Fibroblast of skin of left biceps (primary cell): ENCODE measurements at places on chromosomes 12 and 14.

DNA sequence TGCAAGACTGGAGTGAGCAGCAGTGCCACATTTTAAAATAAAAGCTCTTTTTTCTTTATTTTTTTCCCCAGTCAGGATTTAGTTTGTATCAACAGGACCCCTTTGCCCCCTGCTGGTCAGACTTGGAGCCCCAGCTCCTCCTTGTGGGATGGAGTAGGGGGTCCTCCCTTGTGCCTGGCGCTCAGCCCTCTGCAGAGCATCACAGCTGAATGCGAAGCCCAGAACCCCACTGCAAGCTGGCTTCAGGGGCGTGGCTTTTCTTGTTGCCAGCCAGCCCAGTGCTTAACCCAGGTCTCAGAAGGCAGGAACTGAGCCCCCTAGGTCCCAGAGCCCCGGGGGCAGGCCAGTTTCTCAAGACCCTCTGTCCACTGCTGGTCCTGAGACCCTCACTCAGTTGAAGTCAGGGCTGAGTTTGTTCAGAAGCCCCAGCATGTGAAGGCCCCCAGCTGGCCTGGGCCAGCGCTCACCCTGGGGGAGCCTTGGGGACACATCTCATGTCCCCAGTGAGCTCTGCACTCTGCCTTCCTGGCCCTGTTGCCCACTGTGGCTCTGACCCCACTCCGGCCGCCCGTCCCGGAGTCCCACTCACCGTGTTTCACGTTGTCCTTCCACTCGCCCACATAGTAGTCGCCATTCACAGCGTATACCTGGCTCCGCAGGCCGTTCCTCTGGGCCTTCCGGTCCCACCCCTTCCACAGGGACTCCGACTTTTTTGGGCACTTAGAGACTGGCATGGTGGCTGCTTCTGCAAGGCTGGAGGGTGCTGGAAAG lies 519 bp downstream of the MORN3 start:
- no peak for DNase-seq

- DNase-seq: no peak
These were observed 439.8 kb upstream of the OR4E1 start for GRCh38 chr14:22113401-22113800.

DNA sequence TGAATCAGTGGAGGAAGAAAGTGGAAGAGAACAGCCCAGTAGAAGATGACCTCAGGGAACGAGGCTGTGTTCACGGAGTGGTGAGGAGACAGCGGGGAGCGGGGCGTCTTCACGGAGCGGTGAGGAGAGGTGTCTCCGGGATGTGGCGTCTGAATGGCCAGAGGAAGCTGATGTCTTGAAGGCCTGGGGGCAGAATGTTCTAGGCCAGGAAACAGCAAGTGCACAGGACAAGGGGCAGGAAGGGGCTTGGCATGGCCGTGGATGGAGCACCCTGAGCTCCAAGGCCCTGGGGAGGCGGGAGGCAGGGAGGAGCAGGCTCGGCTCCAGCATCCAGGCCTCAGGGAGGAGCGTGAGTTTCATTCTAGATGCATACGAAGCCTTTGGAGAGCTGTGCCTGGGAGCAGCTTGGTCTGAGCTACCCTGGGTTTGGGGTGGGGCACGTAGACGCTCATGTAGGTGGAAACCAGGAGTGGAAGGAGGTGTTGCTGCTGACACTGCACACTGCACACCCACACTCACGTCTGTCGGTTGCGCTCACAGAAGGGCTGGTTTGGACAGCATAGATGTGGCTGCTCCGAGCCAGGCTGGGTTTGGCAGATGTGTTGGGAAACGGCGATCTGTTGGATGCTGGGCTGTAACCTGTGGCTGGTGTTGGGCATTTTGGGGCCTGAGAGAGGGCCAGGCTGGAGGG lies 131.6 kb downstream of the ADGRD1 start:
- no peak for DNase-seq

DNA sequence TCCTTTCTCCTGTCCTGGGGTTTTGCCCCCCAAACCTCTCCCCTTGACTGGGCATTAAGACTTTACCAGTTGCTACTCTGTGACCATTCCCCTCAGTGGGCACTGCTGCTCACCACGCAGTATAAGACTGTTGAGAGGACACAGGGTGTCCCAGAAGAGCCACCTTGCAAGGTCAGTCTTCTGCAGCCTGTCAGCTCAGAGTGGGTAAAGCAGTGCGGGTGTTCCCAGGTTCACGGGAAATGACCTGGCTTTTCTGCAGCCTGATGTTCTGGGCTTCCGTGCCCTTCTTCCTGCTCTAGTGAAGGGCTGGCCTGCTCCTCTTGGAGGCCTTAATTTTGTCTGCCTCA lies 34.2 kb downstream of the KCNA1 start:
- DNase-seq: no peak

- DNase-seq: no peak
These were observed 455.0 kb upstream of the TMPO start for GRCh38 chr12:98060411-98060810.

- no peak for DNase-seq
These were observed 27.3 kb upstream of the OSBPL8 start for GRCh38 chr12:76586764-76587395.

DNA sequence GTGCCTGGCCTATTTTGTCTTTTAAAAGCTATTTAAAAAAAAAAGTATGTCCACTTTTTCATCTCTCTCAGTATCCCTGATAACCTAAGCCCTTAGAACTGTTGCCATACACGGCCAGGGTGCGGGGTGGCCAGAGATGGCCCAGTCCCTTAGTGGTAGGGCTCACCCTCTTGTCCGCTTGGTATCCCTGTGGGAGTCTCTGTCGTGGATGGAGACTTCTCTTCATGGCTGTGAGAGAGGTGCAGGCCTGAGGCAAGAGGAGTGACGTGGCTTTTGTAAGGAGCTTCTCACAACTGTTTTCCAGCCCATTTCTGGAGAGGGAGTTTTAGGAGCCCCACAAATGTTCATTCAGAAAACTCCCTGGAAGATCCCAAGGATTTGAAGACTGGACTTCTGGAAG lies 26.8 kb downstream of the XRCC3 start:
- no peak for DNase-seq

GRCh38 chr12:12813120-12814101 lies at the start of gene DDX47:
DDX47 (plus strand) TSS chr12:12813346; CDS start chr12:12813368, 22 bp downstream.
- DNase-seq: peak; percentile 70

- DNase-seq: no peak
These were observed 4.9 kb downstream of the KRT1 start for GRCh38 chr12:52675301-52675701.

GRCh38 chr14:94227029-94227428 lies 52.9 kb downstream of the PPP4R4 start:
- peak; percentile 44 for DNase-seq

- no peak for DNase-seq
These were observed 207.5 kb downstream of the KIF26A start for GRCh38 chr14:104345621-104346462.

DNA sequence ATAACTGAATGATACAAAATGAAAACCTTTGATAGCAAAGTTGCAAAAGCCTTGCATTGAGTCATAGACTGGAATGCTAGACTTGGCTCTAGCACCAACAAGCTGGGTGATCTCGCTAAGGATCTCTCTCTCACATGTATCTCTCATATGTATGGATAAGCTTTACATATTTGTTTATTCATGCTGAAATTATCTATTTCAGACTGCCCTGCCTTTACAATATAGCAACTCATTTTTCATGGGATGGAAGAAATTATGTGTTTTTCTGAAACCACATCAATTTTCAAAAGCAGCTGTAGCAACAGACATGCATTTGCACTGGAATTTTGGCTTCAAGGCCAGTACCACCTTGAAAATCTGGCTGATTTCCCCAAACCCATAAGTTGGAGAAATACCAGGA lies 11.4 kb downstream of the RERG start:
- DNase-seq: peak; percentile 60

DNA sequence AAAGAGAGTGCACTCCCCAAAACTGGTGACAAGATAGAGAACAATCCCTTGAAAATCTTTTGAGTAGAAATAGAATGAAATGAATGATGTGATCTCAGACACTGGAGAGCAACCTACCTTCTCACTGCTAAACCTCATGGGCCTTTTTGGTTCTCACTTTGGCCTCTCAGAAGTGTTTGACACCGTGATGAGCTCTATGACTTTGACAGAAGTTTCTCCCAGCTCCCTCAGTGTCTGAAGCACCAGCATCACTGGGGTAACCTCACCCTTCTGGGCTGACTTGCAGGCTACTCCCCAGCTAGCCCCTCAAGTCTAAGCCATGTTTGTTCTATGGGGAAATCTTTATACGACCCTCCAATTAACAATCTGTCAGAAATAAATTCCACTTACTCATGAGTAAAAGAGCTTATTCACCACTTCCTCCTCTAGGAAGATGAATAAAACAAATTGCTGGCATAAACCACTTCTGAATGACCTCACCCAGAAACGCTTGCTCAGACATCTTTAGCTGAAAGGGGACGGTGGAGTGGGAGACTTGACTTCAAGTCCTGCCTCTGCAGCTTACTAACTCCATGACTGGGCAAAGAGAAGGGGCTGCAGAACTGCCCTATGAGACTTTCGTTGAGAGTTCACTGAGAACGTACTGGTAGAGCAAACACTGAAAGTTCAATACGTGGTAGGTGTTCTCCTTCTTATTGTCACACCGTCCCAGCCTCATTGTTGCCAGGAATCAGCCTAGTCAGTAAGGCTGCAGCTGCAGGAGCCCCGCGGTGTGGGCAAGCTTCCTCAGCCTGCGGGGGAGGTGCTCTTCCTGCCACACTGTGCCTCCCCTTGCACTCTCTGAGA lies 46.5 kb downstream of the ST8SIA1 start:
- no peak for DNase-seq
